Erythroblast (primary cell): ENCODE measurements at places on chromosomes 5 and 9.

GRCh38 chr5:39466846-39467245, 42.1 kb upstream of the DAB2 start:
- DNase-seq = no peak

DNA sequence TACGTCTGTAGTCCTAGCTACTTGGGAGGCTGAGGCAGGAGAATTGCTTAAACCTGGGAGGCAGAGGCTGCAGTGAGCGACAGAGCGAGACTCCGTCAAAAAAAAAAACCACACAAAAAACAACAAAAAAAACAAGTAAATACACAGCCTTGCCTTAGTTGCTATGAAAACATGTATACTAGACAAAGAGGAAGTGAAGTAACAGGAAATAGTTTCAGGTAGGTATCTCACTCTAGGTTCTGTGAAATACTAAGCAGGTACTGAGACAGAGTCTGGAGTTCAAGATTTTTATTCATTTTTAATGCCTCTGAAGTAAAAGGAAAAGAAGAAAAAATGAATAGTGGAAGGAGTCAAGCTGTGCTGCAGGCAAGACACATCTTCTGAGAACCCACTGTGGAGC, 687.9 kb upstream of the RGMB start:
- DNase-seq = no peak

GRCh38 chr9:121182101-121182836, 19.4 kb downstream of the RAB14 start:
- no peak for DNase-seq

- no peak for DNase-seq
Observed at GRCh38 chr5:95924720-95925377, 36.8 kb downstream of the ELL2 start.

DNA sequence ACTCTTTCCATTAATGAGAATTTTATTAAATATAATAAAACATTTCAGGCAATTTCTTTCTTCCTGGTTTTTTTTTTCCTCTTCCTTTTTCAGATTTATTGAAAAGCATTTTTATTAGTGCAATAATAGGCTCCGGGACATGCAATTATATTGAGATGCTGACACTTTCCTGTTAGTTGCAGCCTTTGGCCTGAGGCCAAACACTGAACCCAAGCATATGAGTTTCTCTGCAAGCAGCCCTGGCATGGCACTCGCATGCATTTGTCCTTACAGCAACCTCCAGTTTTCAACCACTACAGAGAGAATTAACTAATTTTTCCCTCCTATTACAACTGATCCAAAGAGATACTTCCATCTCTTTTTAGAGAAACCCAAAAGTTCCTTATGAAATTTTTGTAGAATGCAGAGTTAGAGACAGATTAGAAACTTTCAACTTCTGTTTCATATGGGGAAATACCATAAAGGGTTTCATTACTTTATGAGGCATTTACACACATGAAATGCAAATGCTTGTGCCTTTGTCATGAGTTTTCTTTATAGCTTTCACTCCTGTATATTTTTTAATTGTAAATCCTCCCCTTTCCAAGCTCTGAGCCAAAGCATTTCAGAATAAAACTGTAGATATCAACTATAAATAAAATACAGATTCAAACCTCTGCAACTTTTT, 183.0 kb downstream of the CETN3 start:
- DNase-seq = no peak

DNA sequence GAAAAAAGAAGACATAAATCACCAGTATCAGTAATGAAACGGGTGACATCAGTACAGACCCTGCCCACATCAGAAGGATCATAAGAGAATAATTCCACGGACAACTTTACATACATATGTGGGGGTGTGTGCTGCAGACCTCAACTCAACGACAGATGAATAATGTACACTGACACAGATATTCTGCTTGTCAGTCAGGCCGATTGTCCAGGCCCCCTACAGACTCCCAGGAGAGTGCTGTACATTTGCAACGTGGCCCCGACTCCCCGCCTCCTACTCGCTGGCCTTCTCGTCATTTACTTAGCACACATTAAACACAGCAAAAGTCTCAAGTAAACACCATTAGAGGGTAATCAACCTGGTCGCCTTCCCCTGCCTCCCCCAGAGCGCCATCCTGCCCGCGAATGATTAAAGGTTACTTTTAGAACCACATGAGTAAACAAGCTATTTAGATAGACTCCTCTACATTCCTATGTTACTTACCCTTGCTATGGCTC, 3.5 kb upstream of the TMED9 start:
- no peak for DNase-seq

GRCh38 chr9:105921057-105921726, 226.9 kb downstream of the TMEM38B start:
- DNase-seq = no peak

GRCh38 chr5:167713896-167714295, 577.5 kb upstream of the WWC1 start:
- no peak for DNase-seq

DNA sequence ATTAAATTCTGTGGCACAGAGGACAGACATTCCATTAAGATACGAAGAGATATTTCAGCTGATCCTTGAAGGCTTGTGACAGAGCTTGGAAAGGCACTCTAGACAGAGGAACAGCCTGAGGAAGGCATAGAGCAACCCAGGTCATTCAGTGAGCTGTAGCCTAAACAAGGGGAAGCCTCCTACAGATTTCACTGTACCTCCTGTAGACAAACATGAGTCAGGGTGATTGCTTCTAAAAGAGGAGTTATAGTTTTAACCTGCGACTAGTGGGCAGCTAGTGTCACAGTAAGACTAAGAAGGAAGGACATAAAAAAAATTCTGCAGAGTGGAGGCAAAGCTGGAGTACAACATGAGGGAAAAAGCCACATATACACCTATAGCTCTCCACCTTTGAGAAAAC, 43.5 kb upstream of the ANKDD1B start:
- peak; percentile 33 for DNase-seq

GRCh38 chr5:28156981-28157380, 1118.6 kb upstream of the CDH9 start:
- DNase-seq = no peak

- DNase-seq = no peak
Observed at GRCh38 chr5:136311999-136312398, 53.3 kb downstream of the TRPC7 start.

DNA sequence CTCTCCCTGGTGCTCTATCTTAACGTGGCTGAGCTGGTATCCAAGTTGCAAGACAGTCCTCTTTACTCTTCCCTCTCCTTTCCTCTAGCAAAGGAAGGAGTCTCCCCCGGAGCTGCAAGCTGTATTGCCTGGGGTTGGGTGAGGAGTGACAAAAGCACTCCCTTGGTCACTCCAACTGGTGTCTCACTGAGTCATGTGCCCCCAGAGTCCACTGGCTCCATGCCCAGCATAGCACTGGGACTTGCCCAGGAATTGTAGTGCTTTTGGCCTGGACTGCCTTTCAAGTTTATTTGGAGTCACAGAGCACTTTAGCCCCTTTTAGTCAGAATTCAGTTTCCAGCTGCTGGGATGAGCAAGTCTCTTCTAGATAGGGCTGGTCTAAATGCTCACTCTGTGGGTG, 82.6 kb upstream of the FST start:
- no peak for DNase-seq

GRCh38 chr5:14414656-14415023, 167.0 kb upstream of the OTULINL start:
- DNase-seq = no peak

DNA sequence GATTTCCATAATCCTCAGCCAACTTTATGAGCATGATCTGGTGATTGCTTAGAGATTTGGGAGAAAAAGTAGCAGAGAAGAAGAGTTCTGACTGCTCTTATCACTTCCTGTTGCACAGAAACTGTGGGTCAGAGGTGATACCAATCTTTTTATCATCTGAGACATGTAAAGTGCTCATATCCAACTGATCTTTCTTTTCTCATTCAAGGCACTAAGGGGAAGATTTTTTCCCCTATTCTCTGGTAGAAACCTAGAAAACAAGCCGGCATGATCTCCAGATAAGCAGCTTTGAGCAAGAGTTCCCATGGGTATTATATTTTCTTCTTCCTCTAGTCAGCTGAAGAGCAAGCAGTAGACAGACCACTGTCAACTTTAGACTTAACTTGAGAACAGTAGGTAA, 29.0 kb upstream of the GPR150 start:
- DNase-seq = no peak

GRCh38 chr5:61588216-61588615, 256.2 kb downstream of the ZSWIM6 start:
- DNase-seq = no peak

DNA sequence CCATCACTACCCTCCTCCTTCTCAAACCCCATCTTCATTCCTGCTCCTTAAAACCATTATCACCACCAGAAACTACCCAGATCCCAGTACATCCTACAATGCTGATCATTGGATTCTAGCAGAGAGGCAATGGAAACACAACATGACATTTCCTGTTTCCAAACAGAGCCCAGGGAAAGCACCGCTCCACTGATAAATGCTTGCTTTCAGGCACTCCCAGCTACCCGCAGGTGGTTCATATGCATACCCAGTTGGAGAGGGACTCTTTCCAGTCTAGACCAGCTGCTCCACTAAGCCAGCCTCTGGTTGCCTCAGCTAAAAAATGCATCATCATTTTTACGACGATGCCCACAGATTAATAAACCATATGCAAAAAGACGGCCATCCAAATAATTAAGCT, 39.2 kb upstream of the ACO1 start:
- DNase-seq = no peak

DNA sequence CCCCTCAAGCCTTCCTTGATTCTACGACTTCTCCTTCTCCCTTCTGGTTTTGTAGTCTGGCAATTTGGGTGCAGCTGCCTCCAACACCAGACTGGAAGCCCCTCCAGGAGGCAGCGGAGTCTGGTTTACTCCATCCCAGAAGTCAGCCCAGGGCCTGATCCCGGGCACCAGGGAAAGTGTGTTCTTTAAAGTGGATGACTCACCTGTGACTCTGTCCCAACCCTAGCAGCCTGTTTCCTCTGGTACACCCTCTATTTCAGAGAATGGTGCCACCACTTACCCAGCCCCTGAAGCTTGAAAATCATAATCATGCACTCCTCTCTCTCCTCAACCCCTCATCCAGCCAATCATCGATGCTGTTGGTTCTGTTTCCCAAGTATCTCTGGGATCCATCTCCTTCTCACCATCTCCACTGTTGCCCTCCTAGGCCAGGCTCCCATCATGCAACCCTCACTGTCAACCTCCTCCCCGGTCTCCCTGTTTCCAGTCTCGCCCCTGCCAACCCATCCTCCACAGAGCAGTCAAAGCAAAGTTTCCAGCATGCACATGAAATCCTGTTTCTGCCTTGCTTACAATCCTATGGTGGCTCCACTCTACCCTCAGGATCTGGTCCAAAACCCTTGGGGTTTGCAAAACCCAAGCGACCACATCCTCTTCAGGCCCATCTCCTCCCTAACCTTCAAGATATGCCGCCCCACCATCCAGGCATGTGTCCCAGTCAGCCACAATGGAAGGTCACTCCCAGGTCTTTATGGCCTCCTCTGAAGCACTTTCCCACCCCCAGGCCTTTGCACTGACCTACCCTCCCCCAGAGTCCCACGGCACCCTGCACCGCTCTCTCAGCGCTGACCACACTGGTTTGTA, 10.5 kb downstream of the LHX6 start:
- no peak for DNase-seq

- DNase-seq = peak; percentile 55
Observed at GRCh38 chr5:94524841-94525697, 93.3 kb downstream of the KIAA0825 start.

DNA sequence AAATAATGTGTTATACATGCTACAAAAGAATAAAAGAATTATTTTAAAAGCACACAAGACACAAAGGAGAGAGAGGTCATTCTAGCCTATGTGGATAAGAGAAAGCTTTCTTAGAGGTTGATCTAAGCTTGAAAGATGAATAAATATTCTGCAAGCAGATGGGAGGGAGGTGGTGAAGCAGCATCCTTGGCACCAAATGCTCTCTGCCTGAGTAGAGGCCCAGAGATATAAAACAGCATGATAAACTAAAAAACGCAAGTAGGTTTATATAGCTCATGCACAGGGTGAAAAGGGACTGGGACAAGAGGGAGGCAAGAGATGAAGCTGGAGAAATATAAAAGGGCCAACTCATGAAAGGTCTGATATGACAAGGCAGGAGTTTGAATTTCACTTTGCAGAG, 283.2 kb upstream of the POU5F2 start:
- DNase-seq = no peak

DNA sequence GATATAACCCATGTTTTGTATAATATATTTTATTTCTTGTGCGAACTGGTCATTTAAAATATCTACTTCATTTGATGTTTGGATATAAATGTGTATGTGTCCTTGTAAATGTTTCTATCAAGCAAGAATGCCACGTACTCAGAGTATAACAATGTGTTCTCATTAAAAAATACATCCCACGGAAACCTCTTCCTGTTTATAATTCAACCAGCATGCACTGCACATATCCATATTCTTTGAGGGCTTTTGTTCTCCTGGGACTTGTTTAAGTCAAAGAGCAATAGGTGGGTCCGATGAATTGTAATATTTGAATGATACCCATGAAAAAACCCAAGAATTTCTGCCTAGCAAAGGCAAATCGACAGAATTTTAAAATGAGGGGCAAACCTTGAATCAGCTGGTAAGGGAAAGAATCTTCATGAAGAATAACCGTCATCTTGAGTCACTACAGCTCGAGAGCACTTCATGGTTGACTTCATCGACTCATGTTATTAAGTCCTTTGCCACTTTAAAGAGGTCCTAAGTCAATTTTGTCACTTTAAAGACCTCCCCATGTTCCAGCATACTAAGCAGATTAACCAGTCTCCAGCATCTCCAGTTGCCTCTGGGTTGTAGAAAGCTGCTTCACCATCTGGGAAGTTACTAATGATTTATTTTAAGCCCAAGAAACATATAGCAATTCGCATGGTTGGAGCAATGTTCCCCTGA, 80.6 kb downstream of the NPR3 start:
- DNase-seq = no peak

DNA sequence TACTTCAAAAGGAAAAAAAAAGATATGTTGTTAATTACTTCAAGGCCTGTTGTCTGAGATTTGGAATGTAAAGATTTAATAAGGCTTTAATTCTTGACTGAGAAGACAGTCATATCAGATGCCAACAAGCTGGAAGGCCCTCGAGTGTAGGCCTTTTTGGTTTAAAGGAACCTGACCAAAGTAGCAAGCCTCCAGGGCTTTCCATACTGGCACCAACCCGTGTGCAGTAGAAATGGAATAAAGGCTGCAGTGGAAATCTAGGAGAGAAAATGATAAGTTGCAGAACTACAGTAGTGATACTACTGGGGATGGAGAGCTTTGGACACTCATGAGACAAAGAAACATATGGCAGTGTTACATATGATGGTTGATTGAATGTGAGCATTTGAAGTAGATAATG, 358.0 kb downstream of the TAF11L14 start:
- no peak for DNase-seq
